Astrocyte of the spinal cord (primary cell): ENCODE measurements at places on chromosomes 16 and 17.

DNA sequence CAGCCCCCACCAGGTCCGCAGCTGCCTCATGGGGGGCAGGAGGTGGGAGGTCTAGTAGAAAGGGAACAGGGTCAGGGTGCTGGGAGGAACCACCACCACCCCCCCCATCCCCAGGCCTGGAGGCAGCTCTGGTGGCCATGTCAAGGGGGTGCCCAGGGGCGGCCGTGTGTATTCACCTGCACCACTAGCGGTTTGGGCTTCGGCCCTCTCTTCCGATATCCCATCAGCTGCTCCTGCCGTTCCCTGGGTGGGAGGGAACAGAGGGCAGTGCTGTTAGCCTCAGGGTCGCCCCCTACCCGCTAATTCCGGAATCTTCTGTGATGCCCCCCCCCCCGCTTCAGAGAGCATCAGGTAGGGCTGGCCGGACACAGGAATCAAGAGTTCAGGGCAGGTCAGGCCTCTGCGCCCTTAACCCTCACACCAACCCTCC, 3.8 kb downstream of the CBX4 start:
- no peak for DNase-seq

GRCh38 chr17:2191785-2192184, 111.8 kb downstream of the SMG6 start:
- DNase-seq, result no peak

- peak; percentile 70 for DNase-seq
Observed at GRCh38 chr17:58507123-58507634, 7.3 kb downstream of the MTMR4 start.

DNA sequence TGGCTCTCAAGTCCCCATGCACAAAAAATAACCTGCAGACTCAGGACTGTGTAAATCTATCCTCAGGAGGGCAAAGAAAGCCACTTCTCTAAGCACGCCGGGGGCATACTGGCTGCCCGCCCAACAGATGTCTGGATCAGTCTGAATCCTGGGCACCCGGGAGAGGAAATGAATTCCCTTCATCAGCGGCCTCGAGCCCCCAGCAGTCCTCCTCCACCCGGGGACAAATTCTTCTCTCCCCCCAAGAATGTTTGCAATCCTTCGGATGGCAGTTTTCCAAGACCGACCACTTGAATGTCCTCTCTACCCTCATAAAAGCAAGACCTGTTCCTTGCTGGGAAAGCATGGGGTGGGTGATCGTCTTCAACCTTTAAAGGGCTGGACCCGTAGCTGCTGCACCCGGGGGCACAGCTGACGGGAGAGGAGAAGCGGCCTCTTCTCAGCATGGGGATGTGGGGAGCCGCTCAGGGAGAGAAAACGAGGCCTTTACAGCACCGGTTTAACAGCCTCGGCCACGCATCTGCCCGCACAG, 9.4 kb upstream of the MAP2K3 start:
- no peak for DNase-seq

DNA sequence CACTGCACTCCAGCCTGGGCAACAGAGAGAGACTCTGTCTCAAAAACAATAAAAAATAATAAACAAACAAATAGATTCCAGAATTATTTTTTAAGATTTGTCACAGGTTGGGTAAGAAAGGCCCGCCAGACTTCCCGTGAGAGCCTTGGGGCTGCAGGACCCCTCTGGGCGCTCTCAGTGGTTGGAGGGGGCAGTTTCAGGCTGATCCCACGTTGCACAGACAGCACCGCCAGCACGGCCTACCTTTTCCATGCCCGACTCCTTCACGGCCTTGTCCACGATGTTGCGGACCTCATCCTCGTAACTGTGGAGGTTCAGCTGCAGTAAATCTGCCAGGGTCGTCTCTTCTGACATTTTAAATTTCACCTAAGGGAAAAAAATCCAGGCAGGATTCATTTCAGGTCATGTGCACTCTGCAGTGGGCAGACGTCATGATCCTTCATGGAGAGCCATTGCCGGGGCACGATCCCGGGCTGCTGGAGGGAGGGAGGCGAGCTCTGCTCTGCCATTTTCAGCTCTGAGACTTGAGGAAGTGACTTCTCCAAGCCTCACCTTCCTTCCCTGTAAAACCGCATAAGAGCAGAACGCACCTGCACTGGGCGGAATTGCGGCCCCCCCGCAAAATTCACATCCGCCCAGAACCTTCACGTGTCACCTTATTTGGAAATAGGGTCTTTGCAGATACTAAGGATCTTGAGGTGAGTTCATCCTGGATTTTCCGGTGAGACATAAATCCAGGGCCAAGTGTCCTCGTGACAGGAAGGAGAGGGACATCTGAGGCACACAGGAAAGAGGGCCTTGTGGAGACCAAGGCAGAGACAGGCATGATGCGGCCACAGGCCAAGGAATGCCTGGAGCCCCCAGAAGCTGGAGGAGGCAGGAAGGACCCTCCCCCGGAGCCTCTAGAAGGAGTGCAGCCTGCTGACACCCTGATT, 66.8 kb downstream of the DNAH17 start:
- no peak for DNase-seq

- DNase-seq, result no peak
Observed at GRCh38 chr16:30094541-30095165, 1.4 kb downstream of the YPEL3 start.

- no peak for DNase-seq
Observed at GRCh38 chr17:20159406-20160069, 150.4 kb downstream of the SPECC1 start.

DNA sequence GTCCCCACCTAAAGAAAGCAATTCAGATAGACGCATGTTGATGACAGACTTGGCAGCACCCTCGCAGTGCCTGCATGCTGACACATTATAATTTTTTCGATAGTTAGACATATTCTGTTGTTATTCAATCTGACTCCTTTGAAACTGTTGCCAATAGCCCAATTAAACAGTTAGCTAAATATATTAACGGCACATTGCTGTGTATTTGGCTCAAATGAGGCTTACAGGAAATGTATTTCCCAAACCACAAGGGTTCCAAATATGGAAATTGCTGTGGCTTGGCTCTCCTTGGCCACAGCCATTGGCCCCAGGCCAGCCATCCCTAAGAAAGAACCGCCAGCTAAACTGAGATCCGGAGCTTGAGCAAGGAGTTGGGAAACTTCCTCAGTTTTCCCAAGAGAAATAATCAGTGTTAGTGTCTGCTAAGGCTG, 31.1 kb downstream of the C16orf82 start:
- DNase-seq, result no peak

- no peak for DNase-seq
Observed at GRCh38 chr16:81478876-81479511, 34.4 kb downstream of the CMIP start.

DNA sequence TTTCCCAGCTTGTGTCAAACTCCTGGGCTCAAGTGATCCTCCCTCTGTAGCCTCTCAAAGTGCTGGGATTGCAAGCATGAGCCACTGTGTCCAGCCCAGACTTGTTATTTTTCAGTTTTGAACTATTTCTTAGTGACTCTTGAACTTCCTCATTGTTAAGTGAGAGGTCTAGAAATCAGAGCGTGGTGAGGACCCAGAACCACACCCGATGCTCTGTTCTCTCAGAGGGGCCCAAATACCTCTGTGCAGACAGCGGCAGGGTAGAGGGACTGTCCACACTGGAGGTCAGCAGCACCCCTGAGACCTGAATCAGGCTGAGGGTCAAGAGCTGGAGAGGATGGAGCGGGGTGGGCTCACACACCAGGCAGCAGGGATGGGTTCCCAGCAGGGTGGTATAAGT, 47.7 kb upstream of the MEAK7 start:
- DNase-seq, result no peak

DNA sequence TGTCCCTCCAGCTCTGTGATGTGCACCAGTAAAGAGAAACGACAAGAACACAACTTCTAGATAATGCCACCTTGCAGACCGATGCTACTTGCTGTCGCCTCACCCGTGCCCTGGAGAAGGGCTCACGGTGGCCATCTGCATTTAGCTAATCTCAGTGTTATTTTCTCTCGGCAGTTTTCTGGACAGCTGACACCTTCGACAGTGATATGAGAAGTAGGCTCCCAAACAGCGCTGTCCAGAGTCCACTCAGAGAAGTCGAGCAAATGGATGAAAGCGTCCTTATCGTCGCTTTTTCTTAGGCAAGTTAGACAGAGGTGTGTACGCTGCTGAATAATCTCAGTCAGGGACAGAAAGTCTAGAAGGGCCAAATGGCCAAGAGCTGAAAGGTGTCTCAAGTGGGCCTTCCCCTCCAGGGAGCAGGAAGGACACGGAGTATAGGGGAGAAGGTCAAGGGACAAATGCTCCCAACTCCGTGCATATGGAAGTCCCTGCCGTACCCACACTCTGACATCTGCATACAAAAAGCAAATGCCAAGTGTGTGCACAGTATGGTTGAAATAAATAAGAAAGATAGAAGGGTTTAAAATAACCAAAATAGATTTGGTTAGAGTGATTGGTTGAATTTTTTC, 42.4 kb upstream of the MYOCD start:
- no peak for DNase-seq

- DNase-seq, result peak; percentile 65
Observed at GRCh38 chr17:9115214-9116191, 94.2 kb downstream of the NTN1 start.

- DNase-seq, result no peak
Observed at GRCh38 chr16:30605158-30605557, 5.0 kb downstream of the ZNF689 start.

DNA sequence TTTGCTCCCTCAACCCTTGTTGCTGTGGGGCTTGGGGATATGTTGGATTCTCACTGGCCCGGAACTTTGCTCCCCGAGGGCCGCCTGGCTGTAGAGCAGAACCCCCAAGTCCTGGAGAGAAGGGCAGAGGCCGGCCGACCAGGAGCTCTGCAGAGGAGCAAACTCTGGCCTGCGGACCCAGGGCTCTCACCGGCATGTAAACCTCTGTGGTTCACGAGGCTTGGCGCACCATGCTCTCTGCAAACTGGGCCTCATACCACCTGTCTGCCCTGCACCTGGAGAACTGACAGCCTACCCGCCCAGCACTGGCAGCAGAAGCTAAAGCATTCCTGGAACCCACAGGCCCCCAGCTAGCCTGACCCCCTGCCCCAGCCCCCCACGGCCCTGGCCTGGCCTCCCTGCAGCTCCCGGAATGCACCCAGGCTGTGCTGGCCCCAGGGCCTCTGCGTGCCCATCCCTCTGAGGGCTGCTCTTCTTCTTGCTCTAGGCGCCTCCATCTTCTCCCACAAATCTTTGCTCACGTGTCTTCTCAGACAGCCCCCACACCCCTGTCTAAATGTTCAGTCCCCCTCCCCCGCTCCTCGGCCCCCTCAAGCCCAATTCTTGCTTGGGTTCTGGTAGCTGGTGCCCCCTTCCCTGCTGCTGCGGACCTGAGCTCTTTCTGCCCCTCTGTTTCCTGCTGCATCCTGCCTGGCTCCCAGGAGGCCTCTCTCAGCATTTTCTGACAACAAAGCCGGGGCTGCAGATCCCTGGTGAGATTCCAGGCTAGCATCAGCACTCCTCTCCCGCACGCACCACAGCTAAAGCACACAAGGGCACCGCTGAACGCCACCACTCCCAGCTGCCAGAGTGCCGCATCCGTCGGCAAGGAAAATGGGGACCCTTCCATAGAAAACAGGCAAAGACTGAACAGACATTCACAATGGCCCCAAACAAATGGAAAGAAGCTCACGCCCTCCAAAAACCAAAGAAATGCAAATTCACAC, 23.3 kb downstream of the ACTG1 start:
- DNase-seq, result no peak

- no peak for DNase-seq
Observed at GRCh38 chr16:47925811-47926460, 229.9 kb downstream of the ABCC12 start.

GRCh38 chr17:29474297-29474696, 84.1 kb downstream of the TAOK1 start:
- no peak for DNase-seq

GRCh38 chr17:51710634-51710979, 447.9 kb downstream of the CA10 start:
- no peak for DNase-seq

DNA sequence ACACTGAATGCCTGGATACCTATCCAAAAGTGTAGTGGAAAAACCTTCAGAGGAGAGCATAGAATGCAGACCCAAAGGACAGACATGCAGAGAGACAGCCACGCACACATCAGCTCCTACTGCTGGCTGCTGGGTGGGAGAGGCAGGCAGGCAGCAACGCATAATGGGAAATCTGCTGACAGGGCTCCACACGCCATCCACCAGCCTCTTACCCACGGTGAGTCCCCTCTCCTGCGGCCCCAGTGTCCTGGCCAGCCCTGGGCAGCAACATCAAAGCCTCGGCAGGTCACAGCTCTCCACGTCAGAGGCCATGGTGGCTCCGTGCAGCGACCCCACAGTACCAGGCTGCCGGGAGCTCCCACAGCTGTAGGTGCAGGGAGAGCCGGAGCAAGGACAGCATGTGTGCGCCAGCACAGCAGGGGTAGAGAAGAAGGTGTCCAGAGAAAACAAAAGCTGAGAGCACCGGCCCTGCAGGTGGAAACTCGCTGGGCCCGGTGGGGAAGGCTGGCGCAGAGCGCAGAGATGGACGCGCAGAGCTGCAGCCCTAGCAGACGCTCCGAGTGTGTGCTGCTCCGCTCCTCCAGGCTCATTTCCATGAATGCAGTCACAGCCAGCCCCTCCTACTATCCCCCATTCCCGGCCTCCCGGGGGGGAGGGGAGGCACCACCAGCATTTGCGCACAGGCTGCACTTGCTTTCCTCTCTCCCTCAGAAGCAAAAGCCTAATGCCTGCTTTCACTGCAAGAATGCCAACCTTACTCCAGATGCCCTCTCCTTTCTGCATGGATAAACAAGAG, 58.9 kb downstream of the CYTH1 start:
- DNase-seq, result peak; percentile 37

- no peak for DNase-seq
Observed at GRCh38 chr17:1583556-1583955, 21.0 kb upstream of the PITPNA start.

DNA sequence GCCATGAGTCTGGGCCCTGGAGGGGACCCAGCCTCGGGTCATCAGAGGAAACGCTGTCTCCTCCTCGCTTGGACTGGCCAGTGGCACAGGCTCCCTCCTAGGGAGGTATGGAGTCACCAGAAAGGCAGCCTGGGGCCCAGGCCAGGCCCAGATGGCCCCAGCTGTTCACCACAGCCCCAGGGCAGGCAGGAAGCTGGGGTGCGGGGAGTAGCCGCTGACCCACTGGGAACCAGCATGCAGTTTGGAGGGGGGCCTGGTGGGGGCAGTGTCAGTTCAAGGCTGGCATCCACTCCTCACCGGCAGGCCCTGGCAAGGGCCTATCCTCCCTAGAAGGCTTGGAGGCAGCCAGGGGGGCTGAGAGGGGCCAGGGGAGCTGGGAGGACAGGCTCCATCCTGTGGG, 48.8 kb downstream of the SDK2 start:
- DNase-seq, result no peak

GRCh38 chr16:54286366-54287130, at the start of gene IRX3:
IRX3 (minus strand) TSS chr16:54286787; CDS start chr16:54286050, 737 bp downstream.
- peak; percentile 91 for DNase-seq

DNA sequence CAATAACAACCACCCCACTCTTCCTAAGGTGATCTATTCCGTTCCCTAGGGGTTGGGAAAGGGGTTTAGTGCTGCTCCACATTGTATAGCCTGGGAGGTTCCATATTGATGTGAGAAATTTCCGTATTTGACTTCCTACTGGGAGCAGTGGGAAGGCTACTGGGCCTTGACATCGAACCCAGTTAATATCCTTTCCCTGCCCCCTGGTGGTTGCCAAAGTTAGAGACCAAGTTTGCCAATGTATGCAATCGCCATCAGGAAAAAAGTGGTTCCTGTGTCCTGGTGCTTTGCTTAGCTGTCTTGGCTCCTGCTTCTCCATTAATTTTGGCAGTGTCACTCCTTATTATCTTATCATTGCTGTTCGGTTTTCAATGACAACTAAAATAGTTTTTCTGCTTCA, 914.9 kb downstream of the KCNJ2 start:
- peak; percentile 9 for DNase-seq

- DNase-seq, result no peak
Observed at GRCh38 chr17:41456204-41456603, 11.0 kb downstream of the KRT32 start.

GRCh38 chr17:71142333-71142732, 973.0 kb downstream of the KCNJ2 start:
- no peak for DNase-seq
